ENCODE measurements at places on chromosomes 13 and 19. TPM values are rescaled to one million over a fixed set of nuclear protein-coding genes. Genes with fewer than 3 reads are reported as not detected.

FFAR1 gene
- 0.07 TPM for total RNA-seq

ZNF878 gene
- 0.32 TPM for total RNA-seq

PSG11 gene
- not detected for total RNA-seq

ZNF534 gene
- not detected for total RNA-seq

ERICH6B gene
- not detected for total RNA-seq

PCDH9 gene
- 0.10 TPM for total RNA-seq

DENND1C gene
- 110 TPM for total RNA-seq

CLN5 gene
- 18.2 TPM for total RNA-seq

JAK3 gene
- total RNA-seq = 336 TPM

SIGLEC8 gene
- total RNA-seq = not detected

SLC25A41 gene
- total RNA-seq = 0.44 TPM

ZNF177 gene
- total RNA-seq = 0.34 TPM

MISP gene
- total RNA-seq = not detected

XPO4 gene
- total RNA-seq = 25.3 TPM

MIR17HG gene
- 14.6 TPM for total RNA-seq

ZNF181 gene
- 6.8 TPM for total RNA-seq

ARGLU1 gene
- 86.4 TPM for total RNA-seq

TTYH1 gene
- total RNA-seq = 2.2 TPM

ADGRE3 gene
- not detected for total RNA-seq

ATXN8OS gene
- not detected for total RNA-seq

MIA gene
- total RNA-seq = not detected

MEX3D gene
- 8.3 TPM for total RNA-seq

ZNF730 gene
- total RNA-seq = 0.34 TPM

KLF16 gene
- 21.5 TPM for total RNA-seq

GRIK5 gene
- total RNA-seq = 4.6 TPM

GDF15 gene
- 0.78 TPM for total RNA-seq

INSR gene
- total RNA-seq = 0.51 TPM

LRRC63 gene
- 0.71 TPM for total RNA-seq

ALG11 gene
- 31.9 TPM for total RNA-seq
